Activated naive CD8-positive, alpha-beta T cell treated with anti-CD3 and anti-CD28 coated beads, Interleukin-2, amount 50 U/mL, for 16 hours (primary cell): ENCODE measurements at places on chromosomes 4 and X.

GRCh38 chr4:129623233-129623875, 527.4 kb downstream of the C4orf33 start:
- no peak for DNase-seq

DNA sequence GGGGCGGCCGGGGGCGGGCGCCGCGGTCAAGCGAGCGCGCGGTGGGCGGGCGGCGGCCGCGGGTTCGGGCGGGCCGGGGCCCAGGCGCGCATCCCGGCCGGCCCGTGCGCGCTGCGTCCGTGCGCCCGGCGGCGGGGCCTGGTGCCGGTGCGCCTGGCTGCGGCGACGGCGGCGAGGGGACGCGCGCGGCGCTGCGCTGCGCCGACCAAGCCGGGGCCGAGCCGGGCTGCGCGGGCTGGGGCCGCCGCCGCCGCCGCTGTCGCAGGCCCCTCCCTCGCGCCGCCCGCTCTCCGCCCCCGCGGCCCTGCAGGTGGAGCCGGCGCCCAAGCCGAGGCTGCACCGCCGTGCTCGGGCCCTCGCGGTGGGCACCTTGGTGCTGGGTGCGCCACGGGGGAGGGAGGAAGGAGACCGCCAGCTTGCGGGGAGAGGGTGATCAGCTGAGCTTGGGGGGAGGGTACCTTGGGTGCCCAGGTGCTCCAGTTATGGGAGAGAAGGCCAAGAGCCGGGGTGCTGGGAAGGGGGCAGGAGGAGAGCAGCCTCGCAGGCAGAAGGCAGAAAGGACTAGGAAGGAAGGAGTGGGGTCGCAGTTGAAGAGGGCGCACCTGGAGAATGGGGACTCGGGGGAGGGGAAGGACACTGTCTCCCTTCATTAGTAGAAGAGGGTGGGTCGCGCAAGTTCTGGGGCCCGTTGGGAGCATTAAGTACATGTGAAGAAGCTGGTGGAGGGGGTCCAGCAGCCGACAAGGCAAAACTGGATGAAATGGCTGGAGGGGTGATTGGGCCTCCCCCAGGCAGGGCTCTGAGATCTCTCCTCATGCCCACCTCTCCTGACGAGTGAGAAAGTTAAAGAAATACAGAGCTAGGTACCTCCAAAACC, at the start of gene PPP2R2C:
Gene PPP2R2C (minus strand): TSS at position 228 of the 877 bp plus-strand sequence. CDS start 385 bp downstream, outside the sequence.
- DNase-seq: no peak

DNA sequence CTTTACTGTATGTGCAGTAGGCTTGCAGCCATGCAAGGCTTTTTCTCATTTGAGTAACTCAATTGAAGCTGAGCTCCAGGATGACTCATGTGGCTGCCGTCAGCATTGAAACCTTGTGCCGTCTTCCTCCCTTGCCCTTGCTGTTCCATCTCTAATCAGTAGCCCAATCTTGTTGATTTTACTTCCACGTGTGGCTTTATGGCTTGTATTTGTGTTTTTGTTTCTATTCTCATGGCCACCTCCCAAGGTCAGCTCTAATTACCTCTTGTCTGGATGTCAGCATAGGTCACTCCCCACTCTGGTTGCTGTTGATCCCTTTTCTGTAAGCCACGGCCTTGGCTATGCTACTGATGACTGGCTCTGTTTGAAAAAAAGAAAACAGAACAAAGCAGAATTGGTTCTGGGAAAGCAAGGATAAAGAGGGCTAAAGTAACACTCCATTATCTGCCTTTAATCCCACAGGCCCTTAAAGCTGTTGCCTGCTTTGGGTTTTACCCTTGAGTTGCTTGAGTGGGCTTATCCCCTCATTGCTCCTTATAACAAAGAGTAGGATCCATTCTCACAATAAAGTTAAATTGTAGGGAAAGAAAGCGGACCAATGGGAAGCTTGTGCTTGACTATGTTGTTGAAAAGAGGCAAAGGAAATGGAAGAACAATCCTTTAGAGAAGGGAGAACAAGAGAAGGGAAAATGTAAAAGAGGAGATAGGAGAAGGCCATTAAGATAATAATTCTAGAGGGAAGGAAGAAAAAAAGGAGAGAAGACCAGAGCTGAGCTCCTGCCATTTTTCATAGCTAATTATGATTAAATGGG, 173.9 kb upstream of the PGRMC2 start:
- DNase-seq: no peak

DNA sequence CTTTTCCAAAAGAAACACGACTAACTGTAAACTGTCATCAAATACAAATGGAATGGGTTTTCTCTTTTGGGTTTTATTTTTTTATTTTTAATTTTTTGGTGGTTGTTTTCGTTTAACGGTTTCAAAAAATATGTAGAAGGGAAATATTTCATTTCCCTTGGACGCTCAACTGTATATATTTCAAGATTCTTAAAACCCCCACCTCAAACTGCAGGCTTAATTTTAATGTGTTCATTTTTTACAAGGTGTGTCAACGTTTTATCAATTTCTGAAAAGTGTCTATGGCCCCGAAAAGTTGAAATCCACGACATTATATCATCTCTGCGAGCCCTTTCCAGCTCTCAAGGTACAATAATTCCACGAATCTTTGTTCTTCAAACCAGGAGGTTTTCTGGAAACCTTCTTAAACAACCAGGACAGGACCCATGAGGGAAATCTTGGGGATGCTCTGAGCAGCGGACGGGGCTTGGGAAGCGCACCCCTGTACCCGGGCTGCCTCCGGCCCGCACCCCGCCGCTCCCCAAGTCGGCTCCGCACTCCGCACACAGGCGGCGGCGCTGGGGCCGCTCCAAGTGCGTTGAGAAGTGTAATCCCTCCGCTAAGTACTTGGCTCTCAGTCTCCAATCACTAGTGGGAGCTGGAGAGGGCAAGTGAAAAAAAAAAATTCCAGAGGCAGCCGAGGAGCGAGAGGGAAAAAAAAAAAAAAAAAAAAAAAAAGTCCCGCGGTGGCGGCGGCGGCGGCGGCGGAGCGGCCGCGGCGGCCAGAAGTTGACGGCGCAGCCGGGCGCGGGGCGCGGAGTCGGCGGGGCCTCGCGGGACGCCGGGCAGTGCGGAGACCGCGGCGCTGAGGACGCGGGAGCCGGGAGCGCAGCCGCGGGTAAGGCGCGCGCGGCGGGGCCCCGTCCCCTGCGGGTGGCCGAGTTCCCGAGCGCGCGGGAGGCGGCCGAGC, at the start of gene BMPR1B:
Gene BMPR1B (plus strand): TSS at position 764 of the 949 bp plus-strand sequence. CDS start 346,470 bp downstream, outside the sequence.
- DNase-seq: no peak

DNA sequence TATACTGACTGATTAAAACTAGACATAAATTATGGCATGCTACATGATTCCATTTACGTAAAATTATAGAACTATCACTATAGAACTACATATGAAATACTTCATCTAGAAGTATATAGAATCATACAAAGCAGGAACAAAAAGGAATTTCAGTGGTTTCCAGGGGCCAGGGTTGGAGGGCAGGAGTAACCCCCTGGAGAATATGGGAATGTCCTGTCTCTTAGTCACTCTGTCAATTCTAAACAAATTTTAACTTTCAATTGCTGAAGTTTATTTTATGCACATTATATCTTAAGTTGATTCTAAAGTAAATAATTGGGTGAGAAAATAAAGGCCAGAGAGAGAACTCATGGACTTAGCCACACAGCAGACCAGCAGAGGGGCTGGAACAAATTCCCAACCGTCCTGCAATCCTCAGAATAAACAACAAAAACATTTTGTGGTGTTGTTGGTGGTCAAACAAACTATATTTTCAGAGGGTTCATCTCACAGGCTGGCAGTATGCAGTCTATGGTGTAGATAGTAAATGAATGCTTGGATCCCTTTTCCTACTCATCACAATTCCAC, 476.9 kb upstream of the SLIT2 start:
- DNase-seq: no peak

DNA sequence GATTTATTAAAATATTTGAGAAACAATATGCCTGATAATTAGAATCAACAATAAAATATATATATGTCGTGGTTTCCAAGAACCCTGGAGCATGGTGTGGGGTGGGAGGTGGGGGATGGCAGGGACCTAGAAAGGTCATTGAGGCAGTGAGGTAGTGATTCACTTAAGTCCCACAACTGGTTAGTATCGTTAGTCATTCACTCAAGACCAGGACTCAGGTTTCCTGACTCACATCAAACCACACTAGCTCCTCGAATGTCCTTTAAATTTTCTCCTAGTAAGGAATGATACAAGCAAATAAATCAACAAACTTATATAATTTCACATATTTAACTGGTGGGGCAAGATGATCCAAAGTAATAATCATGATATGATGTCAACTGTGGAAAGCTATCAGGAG, 158.8 kb upstream of the AADAT start:
- DNase-seq: no peak

DNA sequence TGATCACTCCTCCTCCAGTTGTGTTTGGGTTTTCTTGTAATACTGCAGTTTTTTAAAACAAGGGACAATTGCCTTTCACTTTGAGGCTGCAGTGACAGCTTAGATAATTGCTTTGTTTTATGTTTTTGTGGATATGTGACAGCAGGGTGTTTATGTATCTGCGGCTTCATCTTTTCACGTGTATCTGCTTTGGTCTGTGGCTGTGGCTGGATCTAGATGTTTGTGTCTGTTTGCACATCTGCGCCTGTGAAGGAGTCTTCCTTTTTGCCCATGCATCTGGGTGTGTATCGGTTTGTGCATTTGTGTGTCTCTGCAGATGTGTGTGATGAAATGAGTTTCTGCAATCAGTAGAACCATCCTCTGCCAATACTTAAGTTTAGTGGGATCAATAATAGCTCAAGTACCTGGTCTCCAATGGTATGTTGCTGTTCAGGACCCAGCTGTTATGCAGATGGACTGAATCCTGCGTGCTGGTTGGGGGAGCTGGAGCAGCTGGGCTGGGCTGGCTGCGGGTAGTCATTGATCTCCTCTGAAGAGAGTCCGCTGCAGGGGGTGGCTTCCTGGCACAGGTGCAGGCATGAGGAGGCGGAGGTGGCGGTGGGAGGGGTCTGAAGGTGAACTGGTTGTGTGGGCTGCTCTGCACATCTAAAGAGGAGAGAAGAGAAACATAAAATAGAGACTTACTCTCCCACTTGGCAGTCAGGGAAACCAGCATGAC, 390.3 kb downstream of the SH2D1A start:
- no peak for DNase-seq

DNA sequence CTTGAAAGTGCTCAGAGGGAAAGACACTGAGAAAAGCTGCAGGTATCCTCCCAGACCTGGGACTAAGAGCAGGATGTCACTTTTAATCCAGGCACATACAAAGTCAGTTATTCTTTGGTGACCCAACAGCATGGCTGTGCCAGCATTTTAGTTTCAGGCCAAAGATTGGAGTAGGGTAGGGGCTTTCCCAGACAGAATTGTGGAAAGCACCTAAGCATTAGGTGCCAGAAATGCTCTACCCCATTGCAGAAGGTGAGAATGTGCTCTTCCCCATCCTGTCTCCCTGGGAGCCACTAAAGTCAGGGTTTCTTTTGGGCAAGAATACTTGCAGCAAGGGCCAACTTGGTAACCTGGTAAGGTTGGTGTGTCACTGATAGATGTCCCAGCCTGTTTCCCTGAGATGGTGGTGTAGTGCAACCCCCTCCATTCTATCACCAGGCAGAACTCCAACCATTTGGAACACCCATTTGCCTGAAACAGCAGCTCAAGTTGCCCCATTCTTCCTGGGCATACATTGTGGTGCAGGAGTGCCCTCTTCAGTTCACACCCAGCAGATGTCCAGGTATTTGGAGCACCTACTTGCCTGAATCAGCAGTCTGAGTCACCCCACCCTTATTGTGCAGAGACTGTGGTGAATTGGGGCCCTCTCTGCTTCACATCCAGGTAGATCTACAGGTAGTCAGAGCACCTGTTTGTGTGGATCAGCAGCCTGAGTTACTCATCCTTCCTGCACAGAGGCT, 183.5 kb downstream of the ZC4H2 start:
- DNase-seq: no peak

DNA sequence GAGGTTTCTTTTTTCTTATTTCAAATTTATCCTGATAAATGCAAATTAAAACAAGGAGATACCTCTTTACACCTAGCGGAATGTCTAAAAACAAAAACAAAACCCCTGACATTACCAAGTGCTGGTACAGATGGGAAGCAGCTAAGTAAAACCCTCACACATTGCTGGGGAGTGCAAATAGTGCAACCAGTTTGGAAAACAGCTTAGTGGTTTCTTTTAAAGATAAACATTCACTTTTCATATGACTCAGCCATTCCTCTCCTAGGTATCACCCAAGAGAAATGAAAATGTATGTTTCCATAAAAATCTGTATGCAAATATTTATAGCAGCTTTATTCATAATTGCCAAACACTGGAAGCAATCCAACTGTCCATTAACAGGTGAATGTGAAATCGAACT, 84.1 kb upstream of the HELT start:
- no peak for DNase-seq

DNA sequence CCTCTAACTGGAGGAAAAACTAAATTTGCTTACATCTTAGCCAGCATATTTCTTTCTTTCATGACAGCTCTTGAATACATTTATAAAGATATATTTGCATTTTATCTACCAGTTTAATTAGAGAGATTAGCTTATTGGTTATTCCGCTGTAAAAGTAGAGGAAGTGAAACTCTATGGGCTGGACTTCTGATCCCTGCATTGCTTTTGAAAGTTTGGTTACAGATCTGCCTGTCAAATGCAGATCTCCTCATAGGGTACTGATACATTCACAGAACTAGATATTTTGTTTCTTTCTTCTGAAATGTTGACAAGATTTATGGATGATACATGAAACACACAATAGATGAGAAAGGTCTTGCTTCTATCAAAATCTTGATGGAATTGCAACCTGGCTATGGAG, 581.4 kb upstream of the AADAT start:
- DNase-seq: no peak

- no peak for DNase-seq
Observed at GRCh38 chrX:29518100-29518499, 697.3 kb upstream of the MAGEB2 start.

DNA sequence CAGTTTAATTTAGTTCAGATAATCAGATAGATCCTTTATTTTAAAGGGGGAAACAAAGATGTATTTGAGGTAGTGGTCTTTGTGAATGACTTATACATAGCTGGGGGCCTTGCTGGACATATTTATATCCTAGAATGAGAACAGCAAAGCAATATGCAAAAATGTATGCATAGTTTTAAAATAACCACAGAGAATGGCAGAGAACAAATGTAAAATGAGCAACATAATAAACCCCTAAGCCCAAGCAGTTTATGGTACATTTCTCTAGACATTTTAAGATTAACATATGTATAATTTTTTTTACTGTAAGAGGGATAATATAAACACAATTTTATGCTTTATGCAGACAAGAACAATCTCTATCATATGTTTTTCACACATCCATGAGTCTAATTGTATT, 434.2 kb upstream of the SMIM31 start:
- no peak for DNase-seq

DNA sequence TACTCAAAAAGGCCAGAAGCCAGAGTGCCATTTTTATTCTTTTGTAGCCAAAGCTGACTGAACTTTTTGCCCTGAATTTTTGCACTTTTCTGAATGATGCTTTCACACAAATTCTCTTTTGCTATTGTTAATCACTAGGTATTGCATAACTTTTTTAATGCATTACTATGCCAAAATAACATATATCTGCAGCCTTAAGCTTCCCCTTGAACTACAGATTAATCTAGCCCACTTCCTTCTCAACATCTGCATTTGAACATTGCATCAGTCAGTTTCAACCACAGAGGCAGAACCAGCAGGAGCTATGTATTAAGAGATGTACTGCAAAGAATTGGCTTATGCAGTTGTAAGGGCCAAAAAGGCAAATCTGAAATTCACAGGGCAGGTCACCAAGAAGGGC, 197.6 kb upstream of the GYPA start:
- no peak for DNase-seq

- DNase-seq: no peak
Observed at GRCh38 chr4:159229164-159229563, 126.3 kb downstream of the RAPGEF2 start.
